T-helper 2 cell (primary cell): ENCODE measurements at places on chromosomes 2 and 18.

GRCh38 chr2:60488291-60488690, 65.2 kb downstream of the BCL11A start:
- DNase-seq = no peak

DNA sequence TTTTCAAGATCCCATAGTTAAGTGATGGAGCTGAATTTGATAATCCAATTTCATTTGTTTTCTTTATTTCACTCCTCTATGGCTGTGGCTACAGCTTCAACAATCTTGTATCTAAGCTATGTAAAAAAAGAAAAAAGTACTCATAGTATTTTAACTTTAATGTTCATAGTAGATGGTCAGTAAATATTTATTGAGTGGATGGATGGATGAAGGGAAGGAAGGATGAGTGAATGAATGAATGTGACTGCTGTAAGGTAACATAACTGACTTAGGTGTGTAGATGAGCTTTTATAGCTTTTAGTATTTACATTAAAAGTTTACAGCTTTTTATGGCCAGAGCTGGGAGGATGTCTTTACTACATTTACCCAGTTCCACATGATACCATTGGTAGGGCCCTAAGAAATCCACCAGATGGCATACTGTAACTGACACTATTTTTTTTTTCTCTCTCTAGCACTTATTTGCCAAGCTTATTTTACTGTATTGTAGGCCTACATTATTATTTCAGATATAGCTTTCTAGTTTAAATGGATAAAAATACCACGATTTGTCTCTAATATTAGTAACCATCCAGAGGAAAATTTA, 13.4 kb upstream of the HRH4 start:
- no peak for DNase-seq

- DNase-seq = no peak
These were observed 198.5 kb upstream of the SMIM21 start for GRCh38 chr18:75625966-75626365.

DNA sequence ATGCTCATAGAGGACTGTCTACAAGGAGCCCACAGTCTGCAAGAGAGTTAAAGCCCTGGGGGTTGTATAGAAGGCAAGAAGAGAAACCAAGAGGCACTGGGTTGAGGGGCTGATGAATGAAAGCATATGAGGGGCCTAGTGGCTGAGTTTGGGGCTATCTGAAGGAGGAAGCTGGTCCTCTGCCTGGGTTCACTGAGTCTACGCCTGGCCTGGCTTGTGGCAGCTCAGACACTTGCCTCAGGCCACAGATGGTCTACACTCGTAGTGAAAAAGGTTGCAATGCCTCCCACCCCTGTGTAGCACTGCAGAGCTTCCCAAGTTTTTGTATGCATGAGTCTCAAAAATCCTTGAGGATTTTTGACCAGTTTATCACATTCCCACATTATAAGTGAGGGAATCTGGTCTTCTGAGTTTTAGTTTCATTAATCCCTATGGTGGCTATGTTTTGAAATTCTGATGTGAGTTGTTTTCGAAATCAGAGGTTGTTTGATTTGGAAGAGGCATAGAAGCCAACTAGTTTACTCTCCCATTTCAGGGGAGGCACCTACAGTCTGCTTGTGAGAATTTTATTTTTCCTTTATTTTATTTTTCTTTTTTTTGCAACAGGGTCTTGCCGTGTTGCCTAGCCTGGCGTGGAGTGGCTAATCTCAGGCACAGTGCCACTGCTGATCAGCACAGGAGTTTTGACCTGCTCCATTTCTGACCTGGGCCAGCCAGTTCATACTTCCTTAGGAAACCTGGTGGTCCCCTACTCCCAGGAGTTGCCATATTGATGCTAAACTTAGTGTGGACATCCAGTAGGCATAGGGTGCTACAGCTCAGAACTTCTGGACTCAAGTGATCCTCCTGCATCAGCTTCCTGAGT, 10.0 kb downstream of the MYCN start:
- no peak for DNase-seq

DNA sequence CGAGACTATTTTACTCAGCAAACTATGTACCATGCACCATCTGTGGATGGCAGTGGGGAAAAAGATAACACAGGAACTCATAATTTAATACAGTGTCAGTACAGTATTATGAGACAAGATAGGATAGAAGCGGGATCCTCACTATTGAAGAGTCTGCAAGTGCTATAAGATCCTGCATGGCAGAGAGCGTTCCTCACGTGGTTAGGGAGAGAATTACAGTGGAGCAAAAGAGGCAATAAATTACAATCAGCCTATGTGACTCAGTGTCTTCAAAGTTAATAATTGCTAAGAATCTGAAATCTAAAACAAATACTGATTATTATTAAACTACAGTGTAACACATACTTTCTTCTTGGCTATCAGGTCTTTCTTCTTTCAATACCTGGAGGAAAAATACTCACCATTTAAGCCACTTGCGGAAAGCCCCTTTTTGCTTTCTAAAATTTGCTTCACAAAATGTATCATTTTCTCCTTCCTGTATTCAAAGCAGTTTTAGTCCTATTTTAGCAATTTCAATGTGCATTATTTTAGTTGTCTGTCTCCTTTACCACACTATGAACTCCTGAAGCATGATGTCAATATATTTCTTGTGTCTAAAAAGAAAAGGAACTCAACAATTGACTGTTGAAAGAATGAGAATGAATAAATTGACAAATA, 342.9 kb downstream of the SPAG16 start:
- no peak for DNase-seq

DNA sequence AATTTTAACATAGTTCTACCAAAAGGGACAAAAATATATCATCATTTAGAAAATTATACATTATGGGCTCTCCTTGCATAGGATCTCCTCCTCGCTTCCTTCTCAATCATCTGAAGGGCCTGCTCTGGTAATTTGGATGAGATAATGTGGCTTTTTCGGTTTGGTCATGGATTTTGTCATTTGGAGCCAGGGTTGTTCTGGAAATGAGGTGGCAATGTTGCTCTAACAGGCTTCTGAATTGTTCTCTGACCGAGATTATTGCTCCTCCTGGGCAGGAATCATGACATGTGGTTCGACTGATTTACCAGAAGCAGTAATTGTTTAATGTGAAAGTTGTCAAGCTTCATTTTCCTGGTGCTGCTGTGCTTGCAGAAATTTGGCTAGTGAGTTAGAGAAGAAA, 194.7 kb upstream of the ERBB4 start:
- no peak for DNase-seq

- no peak for DNase-seq
These were observed 7.9 kb downstream of the CAPN13 start for GRCh38 chr2:30799366-30799765.

DNA sequence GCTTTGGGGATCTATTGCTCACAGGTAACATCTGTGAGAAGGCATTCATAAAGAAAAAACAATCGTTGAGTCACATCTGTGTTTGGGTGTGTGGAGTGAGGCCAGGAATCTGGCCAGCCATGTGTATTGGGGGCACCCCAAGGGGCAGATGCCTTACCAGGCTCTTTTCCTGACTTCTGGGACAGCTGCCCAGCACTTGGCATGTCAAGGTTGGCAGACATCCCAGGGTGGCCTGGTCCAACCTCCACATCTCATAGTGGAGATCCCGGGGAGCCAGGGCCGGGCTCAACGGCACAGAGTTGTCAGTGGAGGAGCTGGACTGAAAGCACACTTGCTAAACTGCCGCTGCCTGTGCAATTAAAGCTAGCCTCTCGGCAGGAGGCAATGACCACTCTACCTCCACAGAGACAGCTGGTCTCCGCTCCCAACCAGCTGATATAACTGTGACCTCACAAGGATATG, 75.3 kb upstream of the MGAT4A start:
- DNase-seq = no peak

DNA sequence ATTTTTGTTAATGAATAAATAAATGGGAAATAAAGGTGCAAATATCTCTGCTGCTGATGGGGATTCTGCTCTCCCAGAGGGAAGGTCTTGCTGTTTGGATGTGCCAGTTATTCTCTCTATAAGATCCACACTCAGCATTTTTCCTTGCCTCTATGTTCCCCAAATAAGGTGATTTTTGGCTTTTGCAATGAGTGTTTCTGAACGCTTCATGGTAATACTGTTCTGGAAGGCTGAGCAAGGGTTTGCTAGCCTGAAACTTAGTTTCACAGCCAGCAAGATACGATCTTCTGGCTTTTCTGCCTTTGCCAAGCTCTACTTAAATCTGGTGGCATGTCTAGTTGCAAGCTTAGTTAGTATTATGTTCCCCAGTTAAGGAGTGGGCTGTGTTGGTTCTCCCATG, 114.6 kb downstream of the LPIN1 start:
- DNase-seq = no peak

DNA sequence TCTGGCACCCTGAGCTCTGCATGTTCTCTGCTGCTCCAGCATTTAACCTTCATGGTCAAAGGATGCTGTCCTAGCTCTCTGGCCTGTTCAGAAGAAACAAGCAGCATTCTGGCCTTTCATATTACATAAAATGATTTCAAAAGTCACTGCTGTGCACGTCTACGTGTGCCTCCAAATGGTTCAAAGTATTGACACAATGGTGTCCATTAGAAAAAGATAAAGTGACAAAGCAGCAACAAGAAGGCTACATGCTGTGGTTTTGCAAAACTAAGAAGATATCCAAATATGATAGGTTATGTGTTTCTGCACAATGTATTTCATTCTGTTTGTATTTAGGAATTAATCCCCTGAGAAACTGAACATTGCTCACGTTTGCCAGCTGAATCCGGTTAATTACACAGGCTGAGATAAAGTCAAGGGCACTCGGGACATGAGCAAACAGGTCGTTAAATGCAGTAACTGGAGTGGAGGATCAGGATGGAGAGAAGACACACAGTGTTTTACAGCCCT, 258.5 kb downstream of the DOK6 start:
- no peak for DNase-seq

- no peak for DNase-seq
These were observed 1.7 kb upstream of the PKDCC start for GRCh38 chr2:42045848-42046748.

GRCh38 chr2:27683390-27684071, 19.8 kb downstream of the SLC4A1AP start:
- peak; percentile 71 for DNase-seq

DNA sequence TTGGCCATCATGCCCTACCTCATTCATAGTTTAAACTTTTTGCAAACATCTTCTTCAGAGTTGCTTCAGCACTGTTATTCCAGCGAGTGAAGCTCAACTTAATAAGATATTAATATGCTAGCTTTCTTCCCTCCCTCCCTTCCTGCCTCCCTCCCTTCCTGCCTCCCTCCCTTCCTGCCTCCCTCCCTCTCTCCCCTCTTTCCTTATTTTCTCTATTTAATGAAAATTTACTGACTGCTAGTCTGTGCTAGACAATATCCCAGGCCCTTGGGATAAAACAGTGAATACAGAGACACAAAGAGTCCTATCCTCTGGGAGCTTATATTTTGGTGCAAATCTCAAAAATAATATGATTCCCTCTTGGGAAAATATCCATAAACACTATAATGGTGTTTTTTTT, 42.9 kb downstream of the DOCK10 start:
- no peak for DNase-seq

GRCh38 chr2:159211447-159212396, 74.8 kb downstream of the WDSUB1 start:
- no peak for DNase-seq

DNA sequence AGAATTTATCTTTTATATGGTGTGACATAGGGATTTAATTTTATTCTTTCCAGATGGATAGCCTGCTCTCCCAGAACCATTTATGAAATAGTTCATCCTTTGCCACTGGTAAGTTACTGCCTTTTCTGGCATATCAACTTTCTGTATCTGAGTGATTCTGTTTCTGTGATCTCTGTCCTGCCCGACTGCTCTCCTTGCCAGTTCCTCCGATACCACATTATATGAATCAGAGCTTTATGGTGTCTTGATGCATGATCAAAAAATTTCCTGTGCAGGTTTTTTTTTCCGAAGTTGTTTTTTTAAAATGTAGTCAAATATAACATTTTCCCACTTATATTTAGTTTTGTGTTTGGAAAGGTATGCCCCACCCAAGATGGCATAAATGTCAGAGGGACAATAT, 242.5 kb downstream of the CYP26B1 start:
- DNase-seq = no peak

- DNase-seq = no peak
These were observed 63.3 kb upstream of the ALPP start for GRCh38 chr2:232315049-232315922.

GRCh38 chr18:54880395-54881105, 52.3 kb downstream of the RAB27B start:
- DNase-seq = no peak

DNA sequence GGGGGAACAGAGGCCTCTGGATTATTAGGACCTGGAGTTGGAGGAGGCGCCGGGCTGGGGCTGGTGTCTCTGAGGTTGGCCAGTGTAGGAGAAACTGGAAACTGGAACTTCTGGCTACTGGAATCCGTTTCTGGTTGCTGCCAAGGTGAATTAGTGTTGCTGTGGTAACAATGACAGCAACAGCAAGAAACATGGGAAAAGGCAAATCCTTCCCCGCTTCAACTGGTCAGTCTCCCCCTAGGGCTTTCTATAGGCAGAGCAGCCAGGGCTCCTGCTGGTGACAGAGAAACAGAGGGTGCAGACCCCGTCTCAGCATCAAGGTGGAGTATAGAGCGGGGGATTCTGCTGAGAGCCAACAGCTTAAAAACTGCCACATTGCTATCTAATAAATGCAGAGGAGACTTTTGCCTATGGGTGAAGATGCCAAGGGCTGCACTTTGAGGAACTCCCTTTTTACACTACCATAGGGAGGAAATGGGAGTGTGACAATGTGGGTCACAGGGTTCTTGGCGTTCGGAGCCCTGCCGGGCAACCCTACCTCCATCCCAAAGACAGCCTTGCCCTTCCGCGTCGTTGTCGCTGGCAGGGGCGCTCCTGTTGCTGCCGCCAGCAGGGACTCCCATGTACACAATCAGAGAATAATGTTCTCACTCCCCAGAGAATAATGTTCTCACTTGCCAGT, 81.4 kb upstream of the CABLES1 start:
- no peak for DNase-seq

DNA sequence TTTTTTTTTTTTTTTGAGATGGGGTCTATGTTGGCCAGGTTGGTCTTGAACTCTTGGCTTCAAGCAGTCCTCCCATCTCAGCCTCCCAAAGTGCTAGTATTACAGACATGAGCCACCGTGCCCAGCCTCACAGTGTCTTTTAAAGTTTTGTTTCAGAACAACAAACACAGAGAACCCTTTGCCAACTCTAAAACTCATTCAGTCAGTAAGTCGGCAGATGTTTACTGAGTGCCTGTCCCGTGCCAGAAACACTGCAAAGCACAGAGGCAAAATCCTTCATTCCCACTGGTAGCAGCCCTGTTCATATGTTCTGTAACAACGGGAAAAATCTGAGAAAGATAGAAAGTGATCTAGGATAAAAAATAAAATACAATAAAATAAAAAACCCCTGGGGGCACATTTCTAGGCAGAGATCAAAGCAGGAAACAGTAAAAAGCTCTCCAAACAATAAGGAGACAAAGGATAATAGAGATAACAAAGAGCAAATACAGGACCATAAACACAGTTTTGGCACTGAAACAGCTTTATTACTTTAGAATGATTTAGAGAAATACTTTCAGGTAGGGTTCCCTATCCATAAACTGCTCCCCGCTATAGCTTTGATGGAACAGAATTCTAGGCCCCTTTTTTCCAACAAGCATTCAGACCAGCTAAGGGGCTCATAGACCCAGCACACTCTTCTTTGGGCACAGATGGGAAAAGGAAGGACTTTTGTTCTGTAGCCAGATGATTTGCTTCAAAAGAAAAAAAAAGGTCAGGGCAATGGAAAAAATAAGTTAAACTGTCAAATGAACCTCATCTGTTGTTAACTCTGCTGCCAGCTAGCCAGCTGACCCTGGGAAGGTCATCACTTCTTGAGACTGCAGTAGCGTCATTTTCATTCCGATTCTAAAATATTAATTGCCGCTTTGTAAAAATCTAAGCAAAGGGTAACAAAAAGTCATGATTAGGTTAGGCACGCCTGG, 212.3 kb downstream of the CDH20 start:
- no peak for DNase-seq

GRCh38 chr18:54086863-54087262, 137.6 kb downstream of the MBD2 start:
- no peak for DNase-seq
